Esophagus mucosa (tissue), 1 donor: ENCODE measurements at places on chromosomes 7 and 10.
A peak's percentile ranks its signal among the peaks of the same experiment; 100 is the strongest.

DNA sequence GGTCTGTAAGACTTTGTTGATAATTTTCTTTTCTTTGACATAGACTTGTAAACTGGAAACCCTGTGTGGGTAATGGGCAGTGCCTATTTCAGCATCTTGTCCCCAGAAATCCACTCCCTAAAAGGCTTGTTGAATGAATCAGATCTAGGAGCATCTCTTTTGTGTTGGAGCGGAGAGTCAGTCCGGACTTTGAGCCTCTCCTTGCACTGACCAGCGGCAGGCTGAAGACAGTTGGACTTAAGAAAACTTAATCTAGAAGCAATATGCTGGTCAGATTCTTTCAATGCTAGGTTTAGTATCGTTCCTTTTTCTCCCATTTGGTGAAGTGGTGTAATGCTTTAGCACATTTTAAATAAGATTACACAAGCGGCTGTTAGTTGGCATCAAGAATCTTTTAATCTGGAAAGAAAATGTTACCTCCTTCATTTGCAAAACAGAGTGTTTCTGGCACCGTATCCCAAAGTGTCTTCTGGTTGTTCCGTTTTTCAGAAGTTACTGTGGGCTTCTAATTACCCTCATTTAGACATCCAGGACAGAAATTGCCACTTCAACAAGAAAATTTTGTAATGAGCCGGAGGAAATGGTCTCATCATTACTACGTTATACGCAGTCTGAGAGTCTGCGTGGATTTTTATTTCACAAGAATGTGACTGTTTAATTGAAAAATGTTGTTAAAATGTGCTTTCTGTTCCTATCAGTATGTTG lies 74.7 kb downstream of the CUX1 start:
- no peak for ATAC-seq

DNA sequence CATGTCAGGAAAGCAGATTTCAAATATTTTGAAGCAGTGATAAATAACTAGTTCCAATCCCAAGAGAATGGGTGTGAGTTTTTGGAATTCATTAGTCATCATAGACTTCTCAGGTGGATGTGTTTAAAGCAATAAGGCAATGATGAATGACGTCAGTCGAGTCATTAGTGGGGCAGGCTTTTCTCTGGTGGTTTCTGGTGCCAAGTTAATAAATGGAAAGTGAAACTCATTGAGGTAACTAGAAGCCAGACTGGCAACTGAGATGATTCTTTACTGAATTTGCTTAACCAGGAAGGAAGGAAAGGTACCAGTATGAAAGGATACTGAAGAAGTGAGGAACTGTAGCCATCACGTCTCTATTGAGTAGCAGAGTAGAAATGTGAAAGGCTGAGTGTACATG lies 311.0 kb downstream of the GPAM start:
- ATAC-seq = peak; percentile 47

DNA sequence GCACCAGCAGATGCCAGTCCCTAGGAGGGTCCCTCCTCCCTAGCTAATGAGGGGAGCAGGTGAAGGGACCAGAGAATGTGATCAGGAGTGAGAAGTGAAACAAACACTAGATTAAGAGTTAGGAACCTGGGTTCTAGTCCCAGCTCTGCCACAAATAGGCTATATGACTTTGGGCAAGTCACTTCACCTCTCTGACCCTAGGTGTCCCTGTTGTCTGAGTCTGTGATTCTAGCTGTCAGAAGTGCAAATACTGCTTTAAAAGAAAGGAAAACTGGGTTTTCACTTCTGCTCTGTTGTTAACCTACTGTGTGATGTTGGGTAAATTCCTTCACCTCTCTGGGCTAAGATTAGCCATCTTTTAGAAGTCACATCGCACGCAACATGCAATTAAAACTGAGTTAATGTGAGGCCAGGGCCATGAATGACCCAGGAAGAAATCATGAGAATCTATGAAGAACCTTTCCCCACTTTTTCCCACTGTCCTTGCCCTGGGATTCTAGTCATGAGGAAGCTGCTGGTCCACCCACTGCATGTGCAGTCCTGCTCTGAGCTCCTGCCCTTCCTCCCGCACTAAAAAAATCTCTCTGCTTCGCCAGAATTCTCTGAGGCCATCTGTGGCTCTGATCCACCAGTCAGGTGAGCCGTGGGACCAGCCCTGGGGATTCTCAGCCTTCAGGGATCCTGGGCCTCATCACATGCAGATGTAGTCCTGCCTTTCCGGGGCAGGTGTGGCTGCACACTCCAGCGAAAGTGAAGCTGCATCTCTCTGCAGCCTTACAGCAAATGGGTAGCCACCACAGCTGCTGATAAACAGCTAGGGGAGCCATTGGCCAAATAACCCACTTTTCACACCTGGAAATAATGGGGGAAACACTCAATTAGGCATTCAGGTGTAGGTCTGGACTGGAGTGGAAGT lies 181.7 kb downstream of the PLXNA4 start:
- no peak for ATAC-seq

DNA sequence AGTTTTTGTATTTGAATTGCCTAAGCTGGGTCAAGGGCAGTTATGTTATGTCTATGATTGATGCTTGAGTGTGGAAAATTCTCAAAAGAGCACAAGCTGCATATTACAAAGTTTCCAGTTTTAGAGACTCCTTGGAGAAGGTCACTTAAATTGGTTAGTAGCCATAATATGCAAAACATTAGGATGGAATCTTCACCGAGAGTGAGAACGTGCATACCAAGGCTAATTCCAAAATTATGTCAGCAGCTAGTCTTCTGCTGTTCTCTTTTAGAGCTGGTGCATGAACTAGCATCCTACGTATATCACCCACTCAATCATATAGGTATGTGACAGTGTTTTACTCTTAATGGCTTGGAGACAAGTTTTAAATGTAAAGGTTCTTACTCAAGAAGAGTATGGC lies 49.2 kb downstream of the MKX start:
- ATAC-seq = no peak

DNA sequence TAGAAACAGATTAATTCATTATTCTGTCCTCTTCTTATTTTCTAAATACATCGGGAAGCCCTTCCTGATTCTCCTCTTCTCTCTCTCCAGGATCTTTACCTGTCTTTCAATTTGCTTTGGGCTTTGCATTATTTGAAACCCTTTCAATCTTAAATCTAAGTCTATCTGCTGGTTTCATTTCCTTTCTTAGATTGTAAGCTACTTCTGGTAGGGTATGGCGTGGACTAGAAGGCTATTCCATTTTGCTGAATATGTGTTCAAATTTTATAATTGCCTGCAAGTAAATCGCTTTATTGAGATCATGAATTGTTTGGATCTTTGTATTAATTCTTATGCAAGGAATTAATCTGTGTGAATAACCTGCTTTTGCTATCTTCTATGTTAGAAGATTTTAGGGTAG lies 11.1 kb downstream of the STAM start:
- no peak for ATAC-seq

GRCh38 chr7:45701701-45702510 lies 127.7 kb downstream of the ADCY1 start:
- ATAC-seq = no peak

GRCh38 chr7:24685708-24686107 lies 71.6 kb downstream of the GSDME start:
- ATAC-seq = no peak

- no peak for ATAC-seq
Measured at GRCh38 chr10:62735464-62736167, 68.9 kb upstream of the ADO start.

- ATAC-seq = no peak
Measured at GRCh38 chr10:130715686-130716670, 579.8 kb downstream of the GLRX3 start.

- peak; percentile 71 for ATAC-seq
Measured at GRCh38 chr7:117124591-117125220, 171.4 kb downstream of the ST7 start.

- ATAC-seq = no peak
Measured at GRCh38 chr7:25752154-25752553, 399.8 kb upstream of the NFE2L3 start.

- ATAC-seq = peak; percentile 65
Measured at GRCh38 chr10:33330543-33331378, 3.7 kb downstream of the NRP1 start.

DNA sequence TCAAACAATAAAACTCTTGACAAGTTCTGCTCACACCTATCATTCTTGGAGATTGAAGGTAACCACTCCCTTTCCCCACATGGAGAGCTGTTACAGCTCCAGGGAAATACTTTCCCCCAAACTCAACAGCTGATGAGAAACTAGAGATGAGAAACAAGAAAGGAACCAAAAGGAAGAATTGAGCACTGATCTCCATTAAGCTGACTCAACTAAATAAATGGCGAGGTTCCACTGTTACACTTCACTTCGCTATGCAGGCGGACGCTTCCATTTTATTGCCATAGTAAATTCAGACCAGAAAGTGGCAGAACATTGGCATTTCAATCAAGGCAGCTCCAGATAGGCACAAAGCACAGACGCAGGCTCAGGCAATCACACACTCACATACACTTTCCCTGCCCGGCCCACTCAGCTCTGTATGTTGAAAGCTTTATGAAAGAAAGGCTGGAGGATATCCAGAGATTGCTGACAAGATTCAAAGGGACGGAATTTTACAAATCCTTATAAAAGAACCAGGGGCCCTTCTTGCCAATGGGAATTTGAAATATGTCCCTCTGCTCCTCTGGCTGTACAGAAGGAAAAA lies 11.5 kb upstream of the YAE1 start:
- ATAC-seq = no peak

DNA sequence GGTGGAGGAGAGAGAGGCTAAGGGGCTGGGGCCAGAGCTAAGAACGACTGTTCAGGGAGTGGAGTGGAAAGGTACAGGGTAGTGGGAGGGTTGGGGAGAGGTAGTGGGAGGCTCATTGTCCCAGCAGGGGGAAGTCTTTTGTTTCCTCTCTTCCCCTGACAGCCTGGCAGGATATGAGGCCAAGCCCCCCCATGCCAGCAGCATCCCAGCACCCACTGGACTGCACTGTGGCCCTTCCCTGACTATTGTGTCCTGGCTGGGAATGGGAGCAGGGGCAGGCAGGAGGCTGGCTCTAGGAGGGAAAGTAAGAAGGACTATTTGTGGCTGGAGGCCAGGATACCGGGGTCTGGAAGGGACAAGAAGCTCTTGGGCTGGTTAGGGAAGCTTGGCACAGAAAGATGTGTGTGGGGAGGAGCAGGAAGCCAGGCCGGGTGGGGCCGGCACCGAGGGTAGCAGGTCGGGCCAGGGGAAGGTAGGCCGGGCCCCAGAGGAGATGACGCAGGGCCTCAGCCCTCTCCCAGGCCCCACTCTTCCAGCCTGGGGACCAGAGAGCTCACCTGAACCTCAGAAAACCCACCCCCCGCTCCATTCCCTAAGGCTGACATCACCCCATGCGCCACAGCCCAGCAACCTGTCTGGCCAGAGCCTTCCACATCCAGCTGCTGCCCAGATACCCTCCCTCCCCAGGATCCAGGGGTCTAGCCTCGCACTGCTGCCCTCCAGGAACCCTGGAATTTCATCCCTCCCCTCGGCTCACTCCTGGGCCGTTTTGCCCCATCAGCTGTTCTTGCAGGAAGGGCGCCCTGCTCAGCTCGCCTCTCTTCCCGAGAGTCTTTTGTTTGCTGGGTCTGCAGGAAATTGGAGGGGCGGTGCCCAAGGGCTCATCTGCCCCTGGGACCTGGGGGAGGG lies 8.8 kb upstream of the EPHB4 start:
- peak; percentile 76 for ATAC-seq

- ATAC-seq = no peak
Measured at GRCh38 chr10:103493362-103493915, at the start of gene NEURL1. NEURL1 (plus strand) TSS chr10:103493705; CDS start chr10:103494388, 683 bp downstream.

DNA sequence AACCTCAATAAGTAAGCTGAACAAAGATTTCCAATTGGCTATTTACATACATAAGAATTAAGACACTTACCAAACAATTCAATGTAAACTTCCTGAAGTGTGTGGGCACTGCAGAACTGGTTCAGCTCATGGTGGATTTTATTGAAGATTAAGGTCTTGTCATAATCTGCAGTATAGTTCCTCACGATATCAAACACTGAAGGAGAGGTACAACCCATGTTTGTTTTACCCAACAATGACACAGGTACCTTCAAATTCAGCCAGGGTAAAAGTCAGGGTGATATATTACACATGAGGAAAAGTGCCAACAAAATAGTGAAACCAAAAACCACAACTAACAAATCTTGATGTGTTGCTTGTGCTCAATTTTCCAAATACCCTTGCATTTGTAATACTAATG lies 10.0 kb downstream of the ERLIN1 start:
- peak; percentile 72 for ATAC-seq

DNA sequence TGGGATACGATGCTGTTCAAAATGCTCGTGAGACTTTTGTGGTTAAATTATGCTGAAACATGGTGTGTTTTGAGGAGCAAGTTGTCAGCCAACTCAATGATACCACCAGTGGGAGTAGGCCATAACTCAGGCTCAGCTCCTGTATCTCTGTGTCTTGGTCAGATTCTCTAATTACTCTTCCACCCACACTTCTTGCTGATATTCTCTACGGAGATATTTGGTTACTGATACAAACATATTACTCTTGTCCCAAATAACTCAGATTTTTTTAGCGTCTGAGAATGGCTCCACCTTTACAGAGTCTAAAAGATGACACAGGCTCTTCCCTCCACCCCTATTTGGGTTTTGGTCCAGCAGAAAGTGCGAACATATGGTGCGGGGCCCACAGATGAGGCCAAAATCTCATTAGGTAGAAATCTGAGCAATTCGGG lies 168.9 kb downstream of the PKD1L1 start:
- ATAC-seq = no peak

GRCh38 chr7:100157334-100158228 lies 942 bp downstream of the TRAPPC14 start:
- ATAC-seq = peak; percentile 77

- ATAC-seq = no peak
Measured at GRCh38 chr7:154503962-154504550, 451.9 kb downstream of the DPP6 start.

GRCh38 chr7:24786941-24787340 lies 29.7 kb upstream of the GSDME start:
- ATAC-seq = peak; percentile 82

- ATAC-seq = peak; percentile 43
Measured at GRCh38 chr10:132397671-132398565, 918 bp downstream of the PWWP2B start.

DNA sequence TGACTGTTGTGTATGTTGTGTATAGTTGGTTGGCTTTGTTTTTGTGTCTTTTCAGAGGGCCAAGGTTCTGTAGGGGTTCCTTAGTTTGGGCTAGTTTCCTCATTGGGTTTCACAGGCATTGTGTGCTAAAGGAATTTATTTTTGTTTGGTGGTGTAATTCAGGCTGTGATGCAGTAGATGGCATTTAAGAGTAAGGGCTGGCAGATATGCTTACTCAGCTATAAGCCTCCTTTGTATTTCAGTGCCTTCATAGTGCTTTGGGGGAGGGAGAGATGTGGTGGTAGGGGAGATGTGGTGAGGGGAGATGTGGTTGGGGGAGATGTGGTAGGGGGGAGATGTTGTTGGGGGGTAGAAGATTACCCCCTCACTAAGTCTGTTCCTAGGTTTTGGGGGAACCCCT lies 91.7 kb downstream of the SLC25A40 start:
- ATAC-seq = no peak
